ENCODE measurements at places on chromosomes 2 and 18.

DNA sequence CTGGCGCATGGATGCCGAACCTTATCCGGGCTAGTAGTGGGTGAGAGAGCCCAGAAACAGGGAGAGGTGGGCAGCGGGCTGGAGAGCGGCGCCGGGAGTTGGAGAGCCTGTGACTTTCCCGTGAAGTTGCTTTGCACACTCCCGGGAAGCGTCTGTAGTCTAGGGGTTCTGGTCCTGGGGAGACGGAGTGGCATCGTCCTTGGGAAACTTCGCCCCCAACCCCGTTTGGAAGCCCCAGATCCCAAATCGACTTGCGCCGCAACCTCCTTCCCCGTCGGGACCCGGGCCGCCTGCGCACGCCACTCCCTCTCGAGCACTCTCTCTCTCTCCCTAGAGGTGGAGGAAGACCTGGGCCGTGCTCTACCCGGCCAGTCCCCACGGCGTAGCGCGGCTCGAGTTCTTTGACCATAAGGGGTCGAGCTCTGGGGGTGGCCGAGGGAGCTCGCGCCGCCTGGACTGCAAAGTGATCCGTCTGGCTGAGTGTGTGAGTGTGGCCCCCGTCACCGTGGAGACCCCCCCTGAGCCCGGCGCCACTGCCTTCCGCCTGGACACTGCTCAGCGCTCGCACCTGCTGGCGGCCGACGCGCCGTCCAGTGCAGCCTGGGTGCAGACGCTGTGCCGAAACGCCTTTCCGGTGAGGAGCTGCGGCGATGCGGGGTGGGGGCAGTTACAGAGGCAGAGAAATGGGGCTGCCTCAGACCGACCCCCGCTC lies 456 bp downstream of the DOK1 start:
- DNase-seq: peak; percentile 73

- peak; percentile 66 for DNase-seq
Observed at GRCh38 chr18:519019-519879, 18.7 kb upstream of the COLEC12 start.

GRCh38 chr2:200405599-200406298 lies 99.3 kb downstream of the SPATS2L start:
- DNase-seq: peak; percentile 78

DNA sequence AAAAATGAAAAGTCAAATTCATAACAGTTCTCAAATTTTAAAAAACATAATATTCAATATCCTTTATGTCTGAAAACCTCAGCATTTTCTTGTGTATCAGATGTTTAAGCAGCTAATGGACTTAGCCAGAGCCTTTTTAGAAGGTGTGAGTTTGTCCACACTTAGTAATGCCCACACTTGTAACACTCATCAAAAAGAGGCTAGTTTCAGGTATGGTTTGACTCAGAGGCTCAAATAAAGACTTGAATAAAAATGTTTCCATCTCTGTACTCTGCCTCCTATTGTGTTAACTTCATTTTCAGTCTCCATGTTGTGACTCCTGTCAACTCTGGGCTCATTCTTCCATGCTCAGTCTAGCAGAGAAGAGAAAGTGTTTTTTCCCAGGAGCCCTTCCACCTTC lies 311.6 kb downstream of the IRS1 start:
- no peak for DNase-seq

DNA sequence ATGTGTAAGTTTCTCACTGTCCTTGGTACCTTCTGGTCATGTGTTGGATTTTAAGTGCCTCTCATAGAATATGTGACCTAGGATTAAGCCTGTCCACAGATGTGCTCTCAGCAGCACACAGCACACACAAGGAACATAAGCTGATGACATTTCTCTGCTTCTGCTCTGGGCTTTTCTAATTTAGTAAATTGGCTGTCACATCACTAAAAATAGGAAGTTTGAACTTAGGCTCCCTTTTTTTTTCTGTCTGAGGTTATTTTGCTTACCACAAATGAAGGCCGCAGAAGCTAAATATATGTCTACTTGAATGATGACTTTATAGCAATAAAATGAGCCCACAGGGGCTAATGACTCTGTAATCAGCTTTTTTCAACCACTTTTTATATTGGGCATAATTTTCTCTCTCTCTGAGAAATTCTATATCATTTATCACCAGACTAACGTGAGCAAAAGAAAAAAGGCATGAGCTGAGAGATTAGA lies 150.2 kb upstream of the KLHL14 start:
- DNase-seq: peak; percentile 59

- no peak for DNase-seq
Observed at GRCh38 chr18:57906852-57907251, 103.7 kb upstream of the ATP8B1 start.

- DNase-seq: peak; percentile 35
Observed at GRCh38 chr2:235002198-235003095, 50.6 kb downstream of the SH3BP4 start.

GRCh38 chr2:188570370-188570769 lies 278.7 kb downstream of the GULP1 start:
- no peak for DNase-seq

DNA sequence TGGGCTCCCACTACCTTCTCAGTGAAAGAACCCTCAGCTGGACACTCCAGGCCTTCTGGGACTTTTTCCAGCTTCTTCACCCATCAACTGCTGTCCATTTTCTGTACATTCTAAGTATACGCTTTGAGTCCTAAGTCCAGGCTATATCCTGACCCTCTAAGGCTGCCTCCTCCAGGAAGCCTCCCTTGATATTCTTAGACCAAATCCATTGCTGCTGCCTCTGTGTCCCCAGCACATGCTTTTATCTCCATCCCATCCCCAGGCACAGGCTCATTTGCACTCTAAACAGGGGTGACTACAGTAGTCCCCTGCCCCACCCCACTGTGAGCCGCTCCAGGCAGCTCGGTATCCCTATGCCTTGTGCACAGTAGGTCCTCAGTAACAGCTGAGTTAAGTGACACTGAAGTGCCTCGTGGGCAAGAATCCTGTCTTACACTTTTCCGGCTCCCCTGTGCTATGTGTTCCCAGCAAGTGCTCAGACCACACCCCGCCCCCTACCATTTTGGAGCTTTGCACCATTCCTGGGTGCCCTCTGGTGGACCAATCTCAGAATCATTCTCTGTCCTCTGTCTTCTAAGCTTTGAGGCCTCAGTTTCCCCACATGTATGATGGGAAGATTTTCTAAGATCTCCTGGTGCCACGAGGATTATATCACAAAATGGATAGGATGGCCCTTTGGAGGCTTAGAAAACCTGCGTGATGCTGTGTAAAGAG lies 34.9 kb downstream of the EMX1 start:
- DNase-seq: no peak

GRCh38 chr18:26464128-26465011 lies 84.0 kb downstream of the KCTD1 start:
- no peak for DNase-seq

DNA sequence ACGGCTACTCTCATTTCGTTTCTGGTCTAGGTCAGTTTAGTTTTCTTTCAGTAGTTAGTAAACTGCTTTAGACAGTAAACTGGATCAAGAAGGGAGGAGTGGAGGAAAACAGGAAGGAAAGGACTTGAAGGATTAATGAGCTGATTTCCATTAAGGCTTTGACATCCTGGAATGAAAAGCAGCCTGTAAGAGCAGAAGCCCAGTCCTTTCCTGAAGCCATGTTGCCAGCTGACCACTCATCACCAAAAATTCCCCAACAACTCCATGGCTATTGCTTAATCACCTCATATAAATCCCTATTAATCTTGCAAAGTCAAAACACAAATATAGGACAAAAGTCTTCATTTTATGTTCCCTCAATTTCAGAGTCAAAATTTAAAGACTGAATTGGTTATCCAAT lies 113.7 kb upstream of the ZFP36L2 start:
- no peak for DNase-seq

- peak; percentile 53 for DNase-seq
Observed at GRCh38 chr2:118177318-118177717, 89.0 kb downstream of the INSIG2 start.

DNA sequence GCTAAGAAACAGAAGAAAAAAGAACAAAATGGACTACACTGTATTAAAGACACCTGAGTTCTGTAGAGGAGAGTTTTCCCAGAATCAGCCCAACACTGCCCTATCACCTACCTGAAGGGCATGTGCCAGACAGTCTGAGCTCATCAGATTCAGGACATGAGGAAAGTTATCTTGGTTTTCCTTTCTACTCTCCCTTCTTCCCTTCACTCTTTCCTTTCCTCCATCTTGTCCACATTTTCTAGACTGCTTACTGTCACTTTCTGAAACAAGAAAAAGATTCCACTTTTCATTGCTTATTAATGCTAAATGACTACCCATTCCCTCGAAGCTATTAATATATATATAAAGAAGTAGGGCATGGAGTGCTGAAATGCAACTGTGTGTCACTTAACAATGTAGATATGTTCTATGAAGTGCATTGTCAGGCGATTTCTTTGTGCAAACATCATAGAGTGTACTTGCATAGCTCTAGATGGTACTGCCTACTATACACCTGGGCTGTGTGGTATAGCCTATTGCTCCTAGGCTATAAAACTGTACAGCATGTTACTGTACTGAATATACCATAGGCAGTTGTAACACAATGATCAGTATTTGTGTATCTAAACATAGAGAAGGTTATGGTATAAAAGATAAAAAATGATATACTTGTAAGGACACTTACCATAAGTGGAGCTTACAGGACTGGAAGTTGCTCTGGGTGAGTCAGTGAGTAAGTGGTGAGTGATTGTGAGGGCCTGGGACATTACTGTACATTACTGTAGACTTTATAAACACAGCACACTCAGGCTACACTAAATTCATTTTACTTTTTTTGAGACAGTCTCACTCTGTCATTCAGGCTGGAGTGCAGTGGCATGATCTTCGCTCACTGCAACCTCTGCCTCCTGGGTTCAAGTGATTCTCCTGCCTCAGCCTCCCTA lies 145.5 kb upstream of the ITGA6 start:
- peak; percentile 43 for DNase-seq

DNA sequence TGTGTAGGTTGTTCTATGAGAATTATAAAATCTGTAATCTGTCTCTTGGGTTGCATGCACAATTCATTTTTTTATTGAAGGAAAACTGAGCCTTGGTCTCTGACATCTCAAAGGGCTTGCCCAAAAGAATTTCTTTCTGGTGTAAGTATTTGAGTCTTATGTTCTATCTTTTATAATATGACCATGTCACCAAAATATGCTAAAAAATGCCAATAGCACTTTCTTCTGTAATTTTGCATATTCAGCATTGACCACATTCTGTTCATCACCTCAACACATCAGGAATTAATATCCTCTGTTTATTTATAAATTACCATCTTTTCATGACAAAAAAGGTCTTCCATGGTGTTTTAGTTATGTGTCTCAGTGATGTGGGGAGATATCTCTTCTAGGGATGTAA lies 268.7 kb upstream of the TCF4 start:
- DNase-seq: no peak

GRCh38 chr2:43132683-43133301 lies 93.6 kb downstream of the ZFP36L2 start:
- peak; percentile 61 for DNase-seq
